ENCODE measurements at places on chromosomes 2 and 18. TPM values are rescaled to one million over a fixed set of nuclear protein-coding genes. Genes with fewer than 3 reads are reported as not detected.

GRCh38 chr2:23390152-23390551 lies 5.2 kb downstream of the KLHL29 start:
- no peaks in the 10 kb centered on the region for H3K4me1 ChIP-seq
- no peaks in the 10 kb centered on the region for H3K27me3 ChIP-seq
- no peak for DNase-seq
- H3K27ac ChIP-seq = no peak overlapping the region
- H3K36me3 ChIP-seq = no peaks in the 10 kb centered on the region
- no peak overlapping the region for H3K4me3 ChIP-seq

DNA sequence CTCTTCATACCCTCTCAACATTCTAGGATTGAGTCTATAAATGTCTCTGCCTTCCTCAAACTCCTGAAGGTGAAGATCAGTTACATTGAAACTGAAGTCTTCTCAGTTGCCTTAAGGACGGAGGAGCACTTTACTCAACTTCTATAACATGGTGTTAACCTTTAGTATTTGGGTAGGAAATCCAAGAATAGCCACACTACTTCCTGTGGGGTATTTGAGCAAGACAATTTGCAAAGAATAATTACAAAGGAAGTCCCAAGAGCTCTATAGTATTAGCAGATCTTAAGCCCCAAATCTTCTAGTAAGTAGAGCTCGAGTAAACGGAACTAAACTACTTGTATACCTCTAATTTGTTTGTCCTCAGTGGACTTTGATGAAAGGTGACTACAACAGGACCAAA lies 80.9 kb downstream of the SP100 start:
- H3K4me3 ChIP-seq = no peak overlapping the region
- H3K27me3 ChIP-seq = no peaks in the 10 kb centered on the region

Gene FSHR
- polyA plus RNA-seq = not detected

DNA sequence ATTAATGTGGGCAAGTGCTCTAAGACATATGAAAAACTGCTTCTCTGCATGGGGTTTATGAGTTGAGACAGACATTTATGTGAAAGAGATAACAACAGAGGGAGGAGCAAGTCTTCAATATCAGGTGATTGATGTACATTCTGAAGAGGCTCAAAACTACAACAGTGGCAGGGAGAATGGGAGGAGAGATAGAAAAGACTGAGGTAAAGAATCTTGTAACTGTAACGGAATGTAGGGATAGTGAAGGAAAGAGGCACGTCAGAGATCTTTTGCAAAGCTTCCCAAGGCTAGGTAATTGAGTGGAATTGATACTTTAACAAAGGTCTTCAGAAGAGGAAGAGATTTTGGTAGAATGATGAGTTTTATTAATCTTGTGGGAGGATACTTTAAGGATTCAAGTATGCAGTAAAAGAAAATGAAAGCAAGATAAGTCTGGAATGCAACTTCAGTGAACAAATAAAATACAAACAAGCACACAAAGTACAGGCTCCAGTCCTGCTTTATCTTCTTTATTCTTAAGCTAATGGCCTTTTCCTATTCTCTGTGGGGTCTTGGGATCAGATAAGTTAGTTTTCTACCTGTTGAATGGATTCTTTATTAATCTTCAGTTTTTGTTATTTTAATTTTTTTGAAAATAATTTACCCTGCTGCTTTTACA lies 15.0 kb downstream of the SMAD4 start:
- peaks cover 16% of the 10 kb centered on the region for H3K4me1 ChIP-seq
- no peaks in the 10 kb centered on the region for H3K27me3 ChIP-seq
- peaks cover 31% of the 10 kb centered on the region for H3K36me3 ChIP-seq
- no peak overlapping the region for H3K27ac ChIP-seq

- H3K27ac ChIP-seq = no peak overlapping the region
- no peak for DNase-seq
- no peaks in the 10 kb centered on the region for H3K4me1 ChIP-seq
Measured at GRCh38 chr2:33230842-33231241, 245.6 kb upstream of the RASGRP3 start.

GRCh38 chr2:59930430-59930829 lies 623.0 kb downstream of the BCL11A start:
- H3K4me3 ChIP-seq = no peak overlapping the region
- H3K27ac ChIP-seq = no peak overlapping the region
- no peaks in the 10 kb centered on the region for H3K27me3 ChIP-seq
- no peak for DNase-seq

DNA sequence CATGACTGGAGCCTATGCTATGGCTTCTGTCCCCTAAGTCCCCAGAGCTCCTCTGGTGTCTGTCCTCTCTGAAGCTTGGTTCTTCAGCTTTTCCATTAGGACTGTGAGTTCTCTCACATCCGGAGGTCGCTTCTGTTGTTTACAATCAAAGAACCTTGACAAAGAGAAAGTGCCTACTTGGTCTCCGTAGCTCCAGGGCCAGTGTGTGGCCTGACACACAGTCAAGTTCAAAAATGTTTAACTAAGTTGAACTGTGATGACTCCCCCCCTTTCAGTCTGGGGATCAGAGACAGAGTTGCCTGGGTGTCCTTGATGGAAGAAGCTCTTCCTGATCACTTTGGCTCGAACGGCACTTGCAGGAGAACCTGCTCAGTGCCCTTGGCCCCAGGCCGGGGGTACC lies 26.3 kb upstream of the YWHAQ start:
- peak overlapping the region; percentile 100 for H3K27ac ChIP-seq
- peaks cover 39% of the 10 kb centered on the region for H3K4me1 ChIP-seq
- DNase-seq = no peak
- no peaks in the 10 kb centered on the region for H3K27me3 ChIP-seq
- H3K36me3 ChIP-seq = no peaks in the 10 kb centered on the region

Gene CCDC85A
- 1.6 TPM for polyA plus RNA-seq

- DNase-seq = no peak
- no peaks in the 10 kb centered on the region for H3K36me3 ChIP-seq
- no peak overlapping the region for H3K27ac ChIP-seq
- no peaks in the 10 kb centered on the region for H3K4me1 ChIP-seq
Measured at GRCh38 chr2:154600927-154601494, 97.5 kb upstream of the KCNJ3 start.

Gene PRPF40A
- 110 TPM for polyA plus RNA-seq

- H3K36me3 ChIP-seq = no peaks in the 10 kb centered on the region
- H3K4me3 ChIP-seq = no peak overlapping the region
- no peak overlapping the region for H3K27ac ChIP-seq
- H3K27me3 ChIP-seq = no peaks in the 10 kb centered on the region
Measured at GRCh38 chr2:14587119-14587518, 45.4 kb upstream of the LRATD1 start.

DNA sequence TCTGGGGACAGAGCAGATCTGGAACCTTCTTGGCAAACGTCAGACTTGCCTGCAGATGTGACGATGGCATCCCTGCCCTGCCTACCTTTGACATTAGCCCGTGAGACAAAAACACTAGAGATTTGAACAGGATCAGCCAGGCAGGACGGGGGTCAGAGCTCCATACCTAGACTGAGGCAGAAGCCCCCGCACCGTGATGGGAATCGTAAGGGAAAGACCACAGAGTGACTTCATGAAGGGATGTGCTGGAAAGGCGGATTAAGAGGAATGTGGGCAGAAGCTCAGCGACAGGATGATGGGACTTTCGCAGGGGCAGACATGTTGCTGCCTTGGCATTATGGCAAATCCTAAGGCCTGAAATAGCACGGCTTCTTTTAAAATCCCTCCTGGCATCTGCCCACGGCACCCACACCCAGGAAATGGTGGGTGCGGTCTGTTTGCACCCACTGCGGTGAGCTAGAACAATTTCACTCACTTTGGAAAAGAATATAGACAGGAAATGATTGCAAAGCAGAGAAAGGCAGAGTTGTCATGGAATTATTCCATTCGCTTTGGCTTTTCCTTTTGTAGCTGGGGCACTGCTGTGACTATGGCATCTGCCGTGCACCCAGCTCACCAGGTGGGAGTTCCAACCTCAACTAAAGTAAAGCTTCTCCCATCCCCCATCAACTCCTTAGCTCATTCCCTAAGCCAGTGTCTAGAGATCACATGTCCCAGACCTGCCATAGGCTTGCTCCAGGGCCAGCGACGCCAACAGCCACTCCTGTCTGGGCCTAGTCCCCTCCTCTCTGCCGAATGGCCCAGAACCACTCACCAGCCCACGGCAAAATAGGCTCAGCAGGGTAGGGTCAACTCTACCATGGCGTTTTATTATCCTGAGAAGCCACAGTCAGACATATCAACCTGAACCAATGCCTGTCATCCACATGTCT lies 112.7 kb upstream of the NPAS2 start:
- no peak overlapping the region for H3K27ac ChIP-seq
- H3K4me3 ChIP-seq = no peak overlapping the region
- H3K4me1 ChIP-seq = no peaks in the 10 kb centered on the region
- no peaks in the 10 kb centered on the region for H3K36me3 ChIP-seq
- DNase-seq = no peak
- H3K27me3 ChIP-seq = peaks cover 34% of the 10 kb centered on the region

GRCh38 chr18:75437979-75438378 lies 10.5 kb upstream of the SMIM21 start:
- no peak for DNase-seq
- peaks cover 13% of the 10 kb centered on the region for H3K4me1 ChIP-seq
- H3K4me3 ChIP-seq = no peak overlapping the region
- no peak overlapping the region for H3K27ac ChIP-seq
- no peaks in the 10 kb centered on the region for H3K36me3 ChIP-seq

DNA sequence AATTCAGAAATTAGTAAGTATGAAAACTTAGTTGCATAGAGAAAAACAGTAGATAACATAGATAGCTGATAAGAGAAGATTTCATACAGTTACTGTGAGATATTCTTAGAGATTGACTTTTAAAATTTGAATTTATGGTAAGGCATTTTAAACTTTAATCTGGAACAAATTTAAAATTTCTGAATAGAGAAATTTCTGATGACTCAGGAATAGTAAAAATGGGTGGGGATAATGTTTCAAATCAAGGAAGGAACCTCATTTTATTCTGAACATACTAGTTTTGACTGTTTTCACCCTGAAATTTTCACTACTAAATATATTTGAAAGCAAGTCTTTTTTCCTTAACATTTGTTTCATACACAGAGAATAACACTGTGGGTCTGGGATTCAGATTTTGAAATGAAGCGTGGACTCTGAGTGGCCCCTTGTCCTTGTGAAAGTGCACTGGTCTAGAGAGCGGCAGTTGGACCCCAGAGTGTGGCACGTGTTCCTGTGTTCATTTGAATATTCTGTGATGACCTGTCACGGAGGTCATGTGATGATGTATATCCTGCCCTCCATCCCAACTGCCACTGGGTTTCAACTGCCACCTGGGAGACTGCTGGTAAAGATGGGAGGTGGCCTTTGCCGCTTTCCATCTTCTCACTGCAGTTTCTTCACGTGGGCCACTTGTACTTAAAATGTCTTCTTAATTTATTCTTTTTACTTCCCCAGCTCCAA lies 38.5 kb upstream of the RAB6D start:
- H3K27me3 ChIP-seq = peaks cover 49% of the 10 kb centered on the region
- H3K4me3 ChIP-seq = no peak overlapping the region
- no peaks in the 10 kb centered on the region for H3K4me1 ChIP-seq
- H3K36me3 ChIP-seq = no peaks in the 10 kb centered on the region
- no peak overlapping the region for H3K27ac ChIP-seq
- DNase-seq = no peak

Gene INHA
- 0.36 TPM for polyA plus RNA-seq

Gene ZNF532
- polyA plus RNA-seq = 14.3 TPM

DNA sequence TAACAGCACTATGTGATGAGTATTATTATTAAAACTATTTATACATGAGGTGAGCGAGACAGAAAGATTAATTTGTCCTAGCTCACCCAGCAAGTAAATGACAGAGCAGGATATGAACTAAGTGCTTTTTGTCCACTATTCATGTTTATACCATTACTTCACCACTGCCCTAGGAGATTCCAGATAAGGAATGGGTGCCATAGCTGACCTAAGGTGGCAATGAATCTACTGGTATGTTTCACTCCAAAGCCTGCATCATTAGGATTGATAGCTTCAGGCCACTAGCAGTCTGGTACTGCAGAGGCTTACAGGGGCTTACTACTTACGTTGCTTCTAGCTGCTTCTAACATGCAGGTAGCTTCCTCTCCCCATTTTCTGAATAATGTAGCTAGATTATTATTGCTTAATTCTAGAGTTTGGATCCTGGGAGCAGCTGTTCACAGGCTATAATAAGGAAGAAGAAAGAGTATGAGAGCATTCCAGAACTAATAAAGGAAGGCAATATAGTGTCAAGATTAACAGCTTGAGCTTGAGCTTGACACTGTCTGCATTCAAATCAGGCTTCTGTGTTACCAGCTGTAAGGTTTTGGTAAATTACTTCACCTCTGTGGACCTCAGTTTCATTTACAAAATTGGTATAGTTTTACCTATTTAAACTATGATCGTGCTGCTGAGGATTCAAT lies 153.7 kb downstream of the GALNT3 start:
- H3K36me3 ChIP-seq = no peaks in the 10 kb centered on the region
- H3K27me3 ChIP-seq = no peaks in the 10 kb centered on the region
- DNase-seq = no peak
- H3K4me3 ChIP-seq = no peak overlapping the region
- H3K27ac ChIP-seq = no peak overlapping the region

DNA sequence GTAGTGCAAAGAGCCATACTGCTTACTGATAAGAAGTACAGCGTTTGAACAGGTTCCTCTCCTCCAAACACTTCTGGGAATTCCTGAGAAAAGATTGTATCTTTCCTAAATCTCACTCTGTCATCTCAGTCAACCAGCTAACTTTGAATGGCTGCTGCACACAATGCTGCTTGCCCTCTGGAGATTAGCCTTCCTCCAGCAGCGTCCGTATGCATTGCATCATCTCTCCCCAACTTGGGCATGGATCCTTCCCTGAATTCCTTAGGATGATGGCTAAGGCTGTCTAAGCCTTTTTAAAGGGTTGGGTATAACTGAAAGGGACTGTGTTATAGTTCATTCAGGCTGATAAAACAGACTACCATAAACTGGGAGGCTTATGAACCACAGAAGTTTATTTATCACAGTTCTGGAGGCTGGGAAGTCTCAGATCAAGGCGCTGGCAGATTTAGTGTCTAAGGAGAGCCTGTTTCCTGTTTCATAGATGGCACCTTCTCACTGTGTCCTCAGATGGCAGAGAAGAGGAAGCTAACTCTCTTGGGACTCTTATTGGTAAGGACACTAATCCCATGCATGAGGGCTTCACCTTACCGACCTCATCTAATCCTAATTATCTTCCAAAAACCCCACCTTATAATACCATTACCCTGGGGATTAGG lies 105.3 kb downstream of the PAX3 start:
- H3K4me1 ChIP-seq = no peaks in the 10 kb centered on the region
- H3K36me3 ChIP-seq = no peaks in the 10 kb centered on the region
- no peak overlapping the region for H3K27ac ChIP-seq
- H3K27me3 ChIP-seq = no peaks in the 10 kb centered on the region
- no peak for DNase-seq

Gene ADAM23
- 1.7 TPM for polyA plus RNA-seq

Gene PAIP2B
- 0.10 TPM for polyA plus RNA-seq

Gene KYNU
- polyA plus RNA-seq = not detected

- no peak overlapping the region for H3K27ac ChIP-seq
- no peak for DNase-seq
- no peaks in the 10 kb centered on the region for H3K36me3 ChIP-seq
- no peaks in the 10 kb centered on the region for H3K27me3 ChIP-seq
- H3K4me1 ChIP-seq = peaks cover 28% of the 10 kb centered on the region
- no peak overlapping the region for H3K4me3 ChIP-seq
Measured at GRCh38 chr2:191625446-191625845, 52.5 kb upstream of the NABP1 start.

GRCh38 chr18:79570266-79571201 lies 109.1 kb upstream of the CTDP1 start:
- H3K36me3 ChIP-seq = no peaks in the 10 kb centered on the region
- DNase-seq = peak; percentile 51
- no peaks in the 10 kb centered on the region for H3K27me3 ChIP-seq

- H3K36me3 ChIP-seq = no peaks in the 10 kb centered on the region
Measured at GRCh38 chr18:11269257-11269656, 119.9 kb upstream of the PIEZO2 start.

Gene ERMN
- polyA plus RNA-seq = not detected

Measured in GM23248 (cell line).